ENCODE measurements at places on chromosomes 2 and 18.
A peak's percentile ranks its signal among the peaks of the same experiment; 100 is the strongest.

- no peak for DNase-seq
These were observed 12.6 kb downstream of the TMEM131 start for GRCh38 chr2:97983134-97983533.

- DNase-seq, result no peak
These were observed 98.6 kb downstream of the RAB3GAP1 start for GRCh38 chr2:135150725-135151124.

DNA sequence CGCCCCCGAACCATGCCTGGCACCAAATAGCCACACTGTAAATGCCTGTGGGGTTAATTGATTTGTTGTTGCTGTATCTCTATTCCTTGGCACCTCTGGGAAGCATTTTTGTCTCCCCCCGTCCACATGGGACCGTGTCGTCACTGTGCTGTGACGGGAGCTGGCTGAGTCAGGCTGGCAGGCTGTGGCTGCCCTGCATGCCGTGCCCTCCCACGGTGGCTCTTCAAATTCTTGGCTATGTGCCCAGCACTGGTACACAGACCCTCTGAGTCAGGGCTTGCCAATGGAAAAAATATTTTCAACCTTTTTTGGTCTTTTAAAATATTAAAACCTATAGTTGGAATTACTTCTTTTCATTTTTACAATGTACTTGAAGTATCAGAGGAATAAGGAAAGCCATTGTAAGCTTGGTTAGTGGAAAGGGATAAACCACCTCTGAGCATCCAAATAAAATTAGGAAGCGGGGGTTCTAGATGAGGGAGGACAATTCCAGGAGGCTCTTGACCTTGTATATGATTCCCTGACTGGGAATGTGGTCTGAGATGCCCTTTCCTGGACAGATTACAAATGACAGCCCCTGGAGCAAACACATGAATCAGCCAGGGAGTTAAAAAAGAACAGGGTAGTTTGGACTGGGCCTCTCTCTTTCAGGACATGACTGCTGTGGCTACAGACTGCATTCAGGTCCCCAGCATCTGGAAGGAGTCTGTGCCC, 59.4 kb downstream of the DGKD start:
- peak; percentile 70 for DNase-seq

DNA sequence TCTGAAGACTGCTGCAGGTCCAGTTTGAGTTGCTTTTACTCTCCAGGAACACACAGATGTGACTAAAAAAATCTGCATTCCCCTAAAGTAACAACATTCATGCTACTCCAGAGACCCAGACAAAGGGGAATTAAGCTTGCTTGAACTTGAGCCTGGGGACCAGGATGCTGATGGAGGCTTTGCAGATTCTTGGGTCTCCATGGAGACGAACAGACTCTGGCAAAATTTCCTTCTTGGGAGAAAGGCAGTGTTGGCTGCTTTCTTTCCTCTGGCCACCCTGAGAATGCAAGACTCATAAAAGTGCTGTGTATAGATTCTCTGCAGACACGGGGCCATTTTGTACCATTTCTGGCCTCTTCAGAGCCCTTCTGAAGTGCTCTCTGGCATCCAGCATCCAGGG, 112.0 kb downstream of the ACTR3 start:
- no peak for DNase-seq

- peak; percentile 6 for DNase-seq
These were observed 458.5 kb upstream of the ACVR2A start for GRCh38 chr2:147386284-147386683.

DNA sequence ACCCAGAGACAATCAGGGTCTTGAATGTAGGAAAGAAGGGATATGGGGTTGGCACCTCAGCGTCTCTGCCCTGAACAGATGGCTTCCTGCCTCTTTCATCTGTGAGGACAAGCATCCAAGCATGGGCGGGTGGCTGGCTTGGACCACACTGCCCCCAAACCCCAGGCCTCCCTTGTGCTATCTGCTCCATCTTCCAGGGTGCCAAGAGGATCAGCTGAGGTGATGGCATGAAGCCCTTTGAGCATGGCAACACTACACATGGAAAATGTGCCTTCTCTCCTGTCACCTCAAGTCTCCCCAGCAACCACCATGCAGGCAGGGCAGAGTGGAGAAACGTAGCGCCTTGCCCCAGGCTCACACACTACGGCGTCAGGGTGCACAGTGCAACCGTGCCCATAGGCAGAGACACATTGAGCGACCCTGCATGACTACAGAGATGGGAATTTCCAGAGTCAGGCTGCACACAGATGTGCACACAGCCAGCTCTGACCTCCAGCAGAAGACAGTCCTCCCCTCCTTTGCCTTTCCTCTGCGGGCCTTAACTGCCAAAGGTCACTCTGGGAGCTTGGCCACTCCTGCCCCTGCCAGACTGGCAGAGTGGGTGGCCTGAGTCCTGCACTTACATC, 1.5 kb downstream of the KCNIP3 start:
- no peak for DNase-seq

- DNase-seq, result no peak
These were observed 701.4 kb downstream of the ERBB4 start for GRCh38 chr2:211837206-211837605.

DNA sequence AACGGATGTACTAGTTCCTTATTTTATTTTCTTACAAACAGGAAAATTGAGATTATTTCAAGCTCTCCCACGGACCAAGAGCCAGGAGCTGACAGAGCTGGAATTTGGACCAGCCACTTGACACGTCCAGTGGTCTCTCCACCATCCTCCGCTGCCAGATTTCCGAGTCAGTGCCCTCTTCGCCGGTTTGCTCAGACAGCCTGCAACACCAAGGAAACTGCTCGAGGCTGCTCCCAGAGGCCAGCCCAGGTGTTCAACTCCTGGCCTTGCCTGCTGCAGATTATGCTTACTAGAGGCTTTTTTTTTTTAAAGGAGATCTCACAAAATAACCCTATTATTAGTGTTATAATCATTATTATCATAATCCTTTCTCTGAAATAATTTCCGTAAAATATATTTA, 779.8 kb downstream of the RNF144A start:
- no peak for DNase-seq

GRCh38 chr2:101253703-101254450, 1.2 kb downstream of the CNOT11 start:
- peak; percentile 7 for DNase-seq

GRCh38 chr2:21466341-21466927, 342.7 kb downstream of the TDRD15 start:
- DNase-seq, result no peak

GRCh38 chr2:161355106-161355505, 46.9 kb downstream of the PSMD14 start:
- no peak for DNase-seq

- DNase-seq, result no peak
These were observed 4.6 kb downstream of the DPP4 start for GRCh38 chr2:162069267-162069903.

DNA sequence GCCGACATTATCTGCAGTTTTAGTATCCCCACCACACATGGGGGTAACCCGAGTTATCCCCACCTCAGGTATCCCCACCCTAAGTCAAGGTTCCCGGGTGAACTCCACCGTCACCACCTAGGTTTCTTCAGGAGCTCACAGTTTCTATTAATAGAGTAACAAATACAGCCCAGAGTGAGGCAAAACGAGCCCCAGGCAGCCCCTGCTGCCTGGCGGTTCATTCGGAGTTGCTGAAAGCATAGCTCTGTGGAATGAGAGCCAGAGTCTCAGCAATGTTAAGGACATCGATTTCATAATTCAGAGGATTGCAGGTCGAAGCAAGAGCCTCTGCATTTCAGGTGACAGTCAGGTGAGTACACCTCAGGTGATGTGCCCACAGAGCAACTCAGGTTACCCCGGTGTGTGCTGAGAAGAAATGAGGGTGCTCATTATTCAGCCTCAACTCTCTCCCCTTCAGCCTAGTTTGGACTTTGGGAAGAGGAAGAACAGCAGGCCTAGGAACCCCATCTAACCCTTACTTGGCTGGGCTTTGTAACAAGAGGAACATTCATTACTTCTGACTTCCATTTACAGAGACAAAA, 10.7 kb downstream of the SATB2 start:
- no peak for DNase-seq

GRCh38 chr18:23623040-23623439, 36.7 kb upstream of the NPC1 start:
- no peak for DNase-seq

DNA sequence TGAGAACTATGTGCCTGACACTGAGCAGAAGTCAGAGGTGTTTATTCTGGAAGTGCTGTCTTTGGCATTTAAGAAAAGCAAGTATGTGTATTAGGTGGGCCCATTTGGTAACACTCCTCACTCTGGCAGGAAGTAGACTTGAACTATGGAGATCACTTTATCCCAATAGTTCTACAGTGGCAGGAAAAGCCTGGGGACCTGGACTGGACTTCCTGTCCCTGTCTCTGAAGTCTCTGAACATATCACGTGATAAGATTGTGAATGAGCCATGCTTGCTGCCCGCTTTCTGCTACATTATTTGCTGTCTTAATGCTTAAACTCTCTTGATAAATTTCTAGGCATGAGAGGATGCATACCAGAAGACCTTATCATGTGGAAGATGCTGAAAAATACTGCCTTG, 203.7 kb downstream of the MYO3B start:
- DNase-seq, result no peak

GRCh38 chr2:197052356-197052755, 125.8 kb upstream of the PGAP1 start:
- peak; percentile 8 for DNase-seq

DNA sequence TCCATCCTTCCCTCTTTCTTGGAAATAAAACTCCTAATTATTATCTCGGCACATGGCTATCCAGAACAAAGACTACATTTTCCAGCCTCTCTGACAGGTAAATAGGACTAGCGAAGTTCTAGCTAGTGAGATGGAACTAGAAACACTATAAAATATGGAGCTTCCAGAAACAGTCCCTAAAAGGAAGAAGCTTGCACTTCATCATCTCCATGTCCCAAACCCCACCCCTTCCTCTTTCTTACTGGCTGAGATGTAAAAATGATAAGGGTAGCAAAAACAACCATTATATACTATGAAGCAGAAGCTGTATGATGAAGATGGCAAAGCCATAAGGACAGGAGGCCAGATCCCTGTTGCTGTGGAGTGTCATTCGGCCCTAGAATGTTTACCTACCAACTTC, 11.7 kb upstream of the ACTR2 start:
- DNase-seq, result no peak

- DNase-seq, result no peak
These were observed 132.7 kb upstream of the MEX3C start for GRCh38 chr18:51330148-51330547.

DNA sequence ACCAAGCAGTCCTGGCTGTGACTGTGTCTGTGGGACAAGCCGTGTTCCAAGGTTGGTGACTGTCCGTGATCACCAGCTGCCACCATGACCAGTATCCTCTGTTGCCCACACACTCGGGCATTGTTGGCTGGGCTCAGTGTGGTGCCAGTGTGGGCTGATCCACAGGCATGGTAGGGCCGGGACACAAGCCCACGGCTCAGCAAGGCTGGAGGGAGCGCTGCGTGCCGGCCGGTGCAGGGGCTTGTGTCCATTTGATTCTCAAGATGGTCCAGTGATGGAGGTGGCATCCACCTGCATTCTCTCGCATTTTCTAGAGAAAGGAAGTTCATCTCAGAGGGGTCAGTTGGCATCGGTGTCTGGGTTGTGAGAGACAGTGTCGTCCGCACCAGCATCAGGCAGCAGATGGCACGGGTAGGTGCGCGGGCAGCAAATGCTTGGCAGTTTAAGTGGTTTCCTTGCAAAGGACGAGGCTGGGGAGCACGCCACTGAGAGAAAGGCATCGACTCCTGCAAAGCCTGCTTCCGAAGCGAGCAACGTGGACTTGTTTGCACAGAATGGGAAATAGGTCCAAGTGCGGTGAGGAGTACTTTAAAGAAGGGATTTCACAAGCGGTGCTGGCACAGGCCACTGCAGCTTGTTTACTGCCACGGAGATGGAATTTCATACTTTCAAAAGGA, 20.9 kb downstream of the TWIST2 start:
- peak; percentile 89 for DNase-seq

DNA sequence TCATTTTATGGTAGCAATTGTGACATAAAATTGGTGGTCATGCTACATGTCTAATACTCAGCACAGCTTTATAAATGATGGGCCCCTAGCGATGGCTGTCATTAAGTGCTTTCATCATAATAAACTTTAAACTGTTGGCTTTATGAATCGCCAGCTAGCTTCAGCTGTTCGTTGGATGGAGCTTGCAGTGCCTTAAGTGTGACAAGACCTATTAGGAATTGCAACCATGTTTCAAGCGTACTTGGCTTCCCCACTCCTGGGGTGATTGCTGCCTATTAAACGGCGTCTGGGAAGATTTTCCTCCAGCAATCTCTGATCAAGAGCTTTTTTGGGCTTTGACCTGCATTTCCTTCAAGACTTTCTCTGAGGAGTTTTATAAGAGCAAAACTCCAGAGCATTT, 164.5 kb upstream of the SIX3 start:
- DNase-seq, result no peak

GRCh38 chr2:74587664-74588277, 33.3 kb downstream of the DOK1 start:
- DNase-seq, result peak; percentile 75

DNA sequence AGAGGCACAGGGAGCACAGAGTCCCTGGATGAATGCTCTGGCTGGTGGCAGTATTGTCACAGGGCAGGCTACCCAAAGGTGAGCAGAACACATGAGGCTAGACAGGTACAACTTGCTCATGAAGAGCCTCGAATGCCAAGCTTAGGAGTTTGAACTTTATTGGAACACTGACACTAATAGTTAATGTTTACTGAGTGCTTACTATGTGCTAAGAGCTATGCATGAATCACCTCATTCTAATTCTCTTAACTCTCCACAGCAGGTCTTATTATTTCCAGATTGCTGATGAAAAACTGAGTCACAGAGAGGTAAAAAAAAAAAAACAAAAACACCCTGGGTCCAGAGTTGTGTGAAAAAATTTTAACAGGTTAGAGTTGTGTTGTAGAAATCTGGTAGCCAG, 6.1 kb upstream of the EMX1 start:
- DNase-seq, result peak; percentile 34

DNA sequence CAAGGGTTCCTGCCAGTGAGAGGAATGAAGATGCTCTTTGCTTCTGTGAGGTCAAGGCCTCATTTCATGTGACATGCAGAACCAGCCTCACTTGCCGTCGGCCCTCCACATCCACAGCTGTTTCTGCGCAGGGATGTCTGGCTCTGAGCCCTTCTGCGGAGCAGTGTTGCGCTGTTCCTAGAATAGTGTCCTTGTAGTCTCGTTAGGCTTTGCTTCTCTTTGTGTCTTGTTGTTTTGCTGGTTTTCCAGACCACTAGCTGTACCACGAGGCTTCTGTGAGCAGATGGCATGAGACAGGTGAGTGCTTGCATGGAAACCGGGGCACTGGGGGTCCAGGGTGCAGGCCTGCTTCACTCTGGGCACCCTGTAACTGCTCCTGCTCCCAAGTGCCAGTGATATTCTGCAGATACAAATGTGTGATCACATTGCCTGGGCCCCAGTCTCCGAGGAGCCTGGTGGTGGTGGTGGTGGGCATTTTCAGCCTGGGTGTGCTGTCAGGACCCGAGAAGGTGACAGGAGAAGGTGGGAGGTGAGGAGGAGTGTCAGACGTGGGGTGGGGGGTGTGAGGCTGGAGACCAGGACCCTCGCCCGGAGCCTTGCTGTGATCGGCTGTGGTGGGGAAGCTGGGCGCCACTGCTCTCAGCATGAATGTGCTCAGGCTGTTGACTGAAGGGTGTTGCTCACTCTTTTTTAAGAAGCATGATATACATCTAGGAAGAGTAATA, 34.3 kb downstream of the LDLRAD4 start:
- DNase-seq, result no peak

All from fibroblast of mammary gland (primary cell).